Gastroesophageal sphincter (tissue), 4 donors: ENCODE measurements at places on chromosomes 2 and 18. TPM values are rescaled to one million over a fixed set of nuclear protein-coding genes. Genes with fewer than 3 reads are reported as not detected.

DNA sequence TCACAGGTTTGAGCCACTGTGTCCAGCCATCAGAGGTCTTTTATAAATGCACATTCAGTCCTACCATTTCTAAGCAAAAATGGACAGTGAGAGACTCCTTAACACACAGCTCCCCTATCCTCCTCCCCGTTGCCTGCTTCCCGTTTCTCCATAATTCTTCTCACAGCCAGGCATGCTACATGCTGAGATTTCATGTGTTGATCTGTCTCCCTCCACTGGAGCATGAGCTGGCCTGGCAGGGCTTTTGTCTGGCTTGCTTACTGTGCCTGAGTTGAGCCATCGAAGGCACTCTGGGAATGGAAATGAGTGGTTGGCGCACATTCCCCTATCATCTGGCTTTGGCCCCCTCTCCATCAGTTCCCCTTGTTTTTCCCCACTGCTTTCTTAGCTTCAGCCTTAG, 413.5 kb downstream of the PTPRM start:
- ATAC-seq: no peak

- ATAC-seq: peak; percentile 35
Measured at GRCh38 chr2:97699765-97700444, 13.5 kb upstream of the ZAP70 start.

- ATAC-seq: no peak
Measured at GRCh38 chr2:145593991-145594614, 1074.2 kb upstream of the ZEB2 start.

GRCh38 chr18:48529796-48530195, 9.0 kb upstream of the CTIF start:
- ATAC-seq: no peak

Gene KYNU
- 5.7 TPM for total RNA-seq

Gene GPR55
- not detected for total RNA-seq

GRCh38 chr2:61368687-61369665, 101.9 kb downstream of the USP34 start:
- no peak for ATAC-seq

Gene TNS1
- total RNA-seq: 1,619 TPM

GRCh38 chr2:129733041-129733440, 246.4 kb upstream of the RAB6C start:
- ATAC-seq: no peak

Gene GKN1
- 0.62 TPM for total RNA-seq

Gene PAPOLG
- 11.7 TPM for total RNA-seq

Gene LINC00305
- not detected for total RNA-seq

DNA sequence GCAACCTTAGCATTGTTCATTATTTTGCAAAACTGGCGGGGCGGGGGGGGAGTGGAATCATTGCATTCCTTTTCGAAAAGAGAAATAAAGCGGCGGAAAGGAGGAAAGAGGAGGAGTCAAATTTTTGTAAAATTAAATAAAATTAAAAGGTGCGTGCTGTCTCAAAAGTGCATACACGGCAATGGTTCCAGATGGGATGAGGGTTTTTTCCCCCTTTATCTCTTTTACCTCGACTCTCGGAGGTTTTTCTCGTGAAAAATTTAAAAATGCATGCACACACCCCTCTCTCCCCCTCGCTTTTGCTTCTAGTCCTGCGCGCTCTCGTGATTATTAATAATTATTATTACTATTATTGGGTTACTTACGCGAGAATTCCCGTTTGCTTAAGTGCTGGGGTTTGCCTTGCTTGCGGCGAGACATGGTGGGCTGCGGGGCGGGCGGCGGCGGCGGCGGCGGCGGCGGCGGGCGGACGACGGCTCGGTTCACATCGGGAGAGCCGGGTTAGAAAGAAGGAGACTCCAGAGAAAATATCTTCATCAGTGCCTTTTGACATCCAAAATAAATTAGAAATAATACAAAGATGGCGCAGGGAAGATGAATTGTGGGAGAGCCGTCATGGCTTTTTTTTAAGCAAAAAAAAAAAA, 481 bp downstream of the BCL11A start:
- ATAC-seq: no peak

DNA sequence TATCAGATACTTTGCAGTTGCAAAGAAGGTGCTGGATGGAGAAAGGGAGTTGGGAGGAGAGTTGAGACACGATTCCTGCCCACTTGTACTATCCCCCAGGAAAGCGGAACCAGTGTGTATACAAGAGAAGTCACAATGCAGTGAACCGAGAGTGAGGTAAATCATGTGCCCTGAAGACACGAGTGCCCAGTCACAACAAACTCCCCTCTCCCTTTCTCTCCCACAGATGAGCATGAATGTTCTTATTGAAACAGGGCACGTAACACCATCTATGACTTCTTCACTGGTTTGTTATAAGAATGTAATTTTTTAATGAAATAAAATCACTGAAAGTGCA, 155.7 kb downstream of the IRS1 start:
- no peak for ATAC-seq

DNA sequence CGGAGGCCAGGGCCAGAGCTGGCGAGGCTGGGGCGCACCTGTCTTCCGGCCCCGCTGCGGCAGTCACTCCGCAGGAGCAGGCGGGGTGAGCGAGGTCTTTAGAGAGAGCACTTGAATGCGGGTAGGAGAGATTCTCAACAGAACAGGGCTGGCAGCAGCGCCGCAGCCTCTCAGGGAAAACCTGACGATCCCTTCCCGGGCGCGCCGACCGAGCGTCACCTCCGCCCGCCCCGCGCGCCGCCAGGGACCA, 526 bp downstream of the PRKRA start:
- no peak for ATAC-seq

Gene SCYGR4
- total RNA-seq: not detected

DNA sequence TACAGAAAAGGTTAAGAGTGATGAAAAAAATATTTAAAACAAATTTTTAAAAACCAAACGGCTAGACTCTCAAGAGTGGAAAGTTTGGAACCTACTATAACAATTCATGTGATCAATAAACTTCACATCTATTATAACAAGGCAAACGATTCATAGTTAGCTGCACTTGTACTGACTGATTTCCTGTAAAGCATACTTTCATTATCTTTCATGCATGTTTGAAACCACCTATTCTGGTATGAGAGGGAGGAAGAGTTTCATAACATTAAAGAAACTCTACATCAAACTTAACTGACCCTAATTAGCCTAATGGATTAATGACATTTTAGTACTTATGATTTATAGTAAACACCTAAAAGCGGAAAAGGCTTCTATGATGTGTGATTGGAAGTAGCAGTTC, 43.7 kb upstream of the VWC2L start:
- ATAC-seq: no peak

Gene LRRC30
- total RNA-seq: not detected

GRCh38 chr2:161905389-161906046, 168.5 kb downstream of the DPP4 start:
- no peak for ATAC-seq

DNA sequence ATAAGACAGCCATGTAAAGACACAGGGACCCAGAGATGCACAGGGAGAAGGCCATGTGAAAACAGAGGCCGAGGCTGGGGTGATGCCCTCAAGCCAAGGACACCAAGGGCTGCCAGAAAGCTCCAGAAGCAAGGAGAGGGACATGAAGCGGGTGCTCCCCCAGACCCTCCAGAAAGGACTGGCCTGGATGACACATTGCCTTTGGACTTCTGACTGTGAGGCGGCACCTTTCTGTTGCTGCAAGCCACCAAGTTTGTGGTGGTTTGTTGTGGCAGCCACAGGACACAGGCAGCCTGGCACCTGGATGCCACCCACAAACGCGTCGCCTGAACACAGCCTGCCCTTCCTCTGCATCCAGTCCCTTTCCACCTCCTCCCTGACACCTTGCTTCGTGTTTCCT, 67.1 kb downstream of the RHOB start:
- no peak for ATAC-seq

GRCh38 chr2:102014041-102014345, 22.2 kb downstream of the IL1R2 start:
- no peak for ATAC-seq

- ATAC-seq: no peak
Measured at GRCh38 chr2:141522702-141523101, 608.1 kb downstream of the LRP1B start.

- no peak for ATAC-seq
Measured at GRCh38 chr2:28927878-28928277, 33.4 kb downstream of the WDR43 start.

Gene EMILIN1
- total RNA-seq: 94.1 TPM

DNA sequence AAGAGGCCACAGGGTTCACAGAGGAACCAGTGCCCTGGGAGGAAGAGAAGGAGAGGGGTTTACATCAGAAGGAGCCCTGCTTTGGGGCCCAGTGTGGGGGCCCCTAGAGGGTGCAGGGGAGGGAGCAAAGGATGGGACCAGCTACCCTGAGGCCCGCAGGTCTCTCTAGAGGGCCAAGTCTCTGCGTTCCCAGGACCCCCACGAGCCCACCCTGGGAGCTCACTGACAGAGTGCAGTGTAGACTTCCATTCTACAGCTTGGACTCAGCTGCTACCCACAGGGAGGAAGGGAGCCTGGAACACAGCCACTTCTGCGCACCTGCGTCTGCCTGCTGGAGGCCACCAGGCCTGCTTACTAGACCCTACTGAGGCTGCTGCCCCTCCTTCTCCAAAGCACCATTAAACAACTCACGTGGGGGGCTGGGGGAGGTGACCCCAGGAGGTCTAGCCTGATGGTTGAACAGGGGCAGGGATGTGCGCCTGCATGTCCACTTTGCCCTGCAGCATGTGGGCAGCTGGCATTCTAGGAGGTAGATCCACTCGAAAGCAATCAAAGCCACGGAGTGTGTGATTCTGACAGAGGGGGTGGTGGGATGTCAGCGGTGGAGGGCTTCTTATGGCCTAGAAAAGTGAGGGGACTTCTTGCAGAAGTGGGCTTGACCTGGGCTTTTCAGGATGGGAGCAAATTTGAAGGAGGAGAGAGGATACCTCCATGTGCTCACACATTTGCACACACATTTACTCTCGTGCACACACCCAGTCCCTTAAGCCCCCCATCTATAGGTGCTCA, 90.2 kb downstream of the ZFP36L2 start:
- no peak for ATAC-seq

DNA sequence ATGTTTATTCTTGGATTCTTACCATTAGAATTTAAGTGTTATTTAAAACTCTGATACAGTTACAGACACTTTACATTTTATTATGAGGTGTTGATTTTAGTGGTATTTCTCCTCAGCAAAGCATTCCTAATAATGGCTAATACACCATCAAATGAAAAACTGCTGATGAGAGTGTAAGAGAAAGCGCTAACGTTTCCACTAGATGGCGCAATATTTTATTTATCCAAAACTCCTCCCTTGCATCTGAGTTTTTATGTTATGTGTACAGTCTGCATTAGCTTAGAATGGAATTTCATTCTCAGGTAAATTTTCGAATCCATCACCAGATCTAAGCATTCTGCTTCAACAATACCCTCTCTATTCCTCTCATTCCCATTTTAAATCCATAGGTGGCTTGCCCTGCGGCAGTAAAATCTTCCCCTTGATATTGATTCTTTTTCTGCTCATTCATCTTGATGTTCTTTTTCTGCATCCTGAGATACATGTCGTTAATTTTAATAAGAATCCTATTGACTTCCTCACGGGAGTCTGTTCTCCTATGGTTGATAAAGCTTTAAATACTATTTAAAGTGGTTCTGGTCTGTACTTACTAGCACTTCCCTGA, 53.9 kb downstream of the PRKRA start:
- ATAC-seq: peak; percentile 62

DNA sequence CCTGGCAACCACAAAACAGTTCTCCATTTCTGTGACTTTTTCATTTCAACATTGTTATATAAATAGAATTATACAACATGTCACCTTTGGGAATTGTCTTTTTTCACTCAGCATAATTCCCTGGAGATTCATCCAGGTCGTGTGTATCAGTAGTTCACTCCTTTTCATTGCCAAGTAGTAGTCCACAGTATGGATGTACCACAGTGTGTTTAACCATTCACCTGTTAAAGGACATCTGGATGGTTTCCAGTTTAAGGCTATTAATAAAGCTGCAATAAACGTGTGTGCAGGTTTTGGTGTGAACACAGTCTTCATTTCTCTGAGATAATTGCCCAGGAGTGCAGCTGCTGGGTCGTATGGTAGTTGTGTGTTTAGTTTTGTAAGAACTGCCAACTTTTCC, 35.7 kb downstream of the COPS7B start:
- no peak for ATAC-seq

Gene DNAJC5G
- not detected for total RNA-seq

Gene C2orf80
- not detected for total RNA-seq

- ATAC-seq: no peak
Measured at GRCh38 chr2:217954971-217955740, 47.6 kb downstream of the TNS1 start.

DNA sequence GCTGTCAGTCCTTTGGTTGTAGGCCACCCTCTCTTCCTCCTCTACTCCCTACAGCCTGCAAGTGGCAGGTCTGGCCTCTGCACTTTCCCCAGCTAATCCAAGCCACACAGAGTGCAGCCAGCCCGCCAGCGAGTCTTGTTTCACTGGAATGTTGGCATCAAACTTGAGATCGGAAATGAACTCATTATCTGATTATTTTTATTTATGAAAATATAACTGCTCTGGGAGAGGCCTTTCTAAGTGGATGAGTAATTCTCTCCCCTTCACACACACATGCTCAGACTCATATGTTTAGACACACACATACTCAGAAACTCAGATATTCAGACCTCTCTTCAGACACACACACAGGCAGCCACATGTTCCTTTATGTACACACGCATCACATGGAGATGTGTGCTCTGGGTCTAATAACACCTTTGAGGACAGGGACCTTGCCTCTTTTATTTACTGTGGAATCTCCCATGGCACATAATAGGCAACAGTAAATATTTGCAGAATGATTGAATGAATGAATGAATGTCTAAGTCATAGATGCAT, 151.3 kb downstream of the ZFP36L2 start:
- ATAC-seq: peak; percentile 85

Gene MARCO
- 8.1 TPM for total RNA-seq

DNA sequence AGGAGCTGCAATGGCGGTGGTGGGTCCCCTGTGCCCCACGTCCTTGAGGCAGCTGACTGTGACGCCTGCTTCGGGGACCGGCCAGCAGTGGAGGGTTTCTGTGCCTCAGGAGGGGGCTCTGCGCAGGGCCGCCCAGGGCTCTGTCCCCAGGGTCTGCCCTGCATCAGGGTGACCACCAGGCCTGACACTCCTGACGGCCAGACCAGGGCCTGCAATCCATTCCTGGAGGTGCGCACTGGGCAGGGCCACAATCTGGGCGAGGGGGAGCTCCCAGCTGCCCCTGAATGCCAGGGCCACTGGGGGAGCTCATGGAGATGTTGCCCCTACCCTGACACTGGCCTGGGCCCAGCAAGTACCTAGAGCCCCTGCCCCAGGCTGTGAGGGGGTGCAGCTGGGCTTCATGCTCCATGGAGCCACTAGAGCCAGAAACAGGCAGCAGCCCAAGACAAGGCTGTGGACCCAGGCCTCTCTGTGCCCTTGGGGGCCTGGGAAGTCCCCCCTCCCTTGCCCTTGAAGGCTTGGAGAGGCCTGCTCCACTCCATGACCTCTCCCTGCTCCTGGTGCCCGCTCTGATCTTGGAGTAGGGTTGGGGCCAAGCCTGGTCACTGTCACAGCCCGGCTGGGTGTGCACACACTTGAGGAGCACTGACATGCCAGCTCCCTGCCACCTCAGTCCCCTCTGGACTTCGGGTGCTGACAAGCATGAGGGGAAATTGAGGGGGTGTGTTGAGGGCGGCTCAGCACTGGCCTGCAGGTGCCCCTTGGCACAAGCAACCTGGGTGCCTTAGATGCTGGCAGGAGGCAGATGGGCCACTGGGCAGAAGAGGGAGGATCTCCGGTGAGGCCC, 55.9 kb downstream of the LDAH start:
- no peak for ATAC-seq

Gene SNTG2
- 1.5 TPM for total RNA-seq
